Activated CD4-positive, CD25-positive, alpha-beta regulatory T cell treated with anti-CD3 and anti-CD28 coated beads, Interleukin-2, amount 50 U/mL, for 72 hours (primary cell): ENCODE measurements at places on chromosomes 5 and 9.
A peak's percentile ranks its signal among the peaks of the same experiment; 100 is the strongest.

GRCh38 chr5:96155147-96155546 lies 193.5 kb upstream of the ELL2 start:
- DNase-seq = no peak

GRCh38 chr9:1535051-1535450 lies 480.1 kb upstream of the SMARCA2 start:
- no peak for DNase-seq

DNA sequence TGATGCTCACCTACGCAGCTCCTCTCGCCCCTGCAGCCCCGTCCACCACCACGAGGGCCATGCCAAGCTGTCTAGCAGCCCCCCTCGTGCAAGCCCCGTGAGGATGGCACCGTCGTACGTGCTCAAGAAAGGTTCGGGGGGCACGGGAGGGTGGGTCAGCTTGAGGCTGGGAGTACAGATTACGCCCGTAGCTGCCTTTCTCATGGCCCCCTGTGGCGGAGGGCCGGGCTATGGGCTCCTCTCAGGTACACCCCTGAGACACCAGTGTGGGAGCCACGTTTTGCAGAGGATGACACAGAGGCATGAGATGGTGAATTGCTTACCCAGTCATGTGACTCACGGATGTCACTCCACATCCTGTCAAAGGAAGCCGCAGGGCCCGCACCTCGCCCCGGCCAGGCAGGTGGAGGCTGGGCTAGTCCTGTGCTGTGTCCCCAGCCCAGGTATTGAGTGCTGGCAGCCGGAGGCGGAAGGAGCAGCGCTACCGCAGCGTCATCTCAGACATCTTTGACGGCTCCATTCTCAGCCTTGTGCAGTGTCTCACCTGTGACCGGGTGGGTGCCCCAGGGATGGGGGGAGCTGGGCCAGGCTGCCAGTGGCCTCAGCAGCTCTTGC lies 33.7 kb downstream of the USP20 start:
- peak; percentile 82 for DNase-seq

- no peak for DNase-seq
Observed at GRCh38 chr5:172452398-172453205, 1.7 kb downstream of the SH3PXD2B start.

GRCh38 chr5:91136271-91136670 lies 246.8 kb downstream of the ARRDC3 start:
- no peak for DNase-seq

GRCh38 chr5:56656846-56657726 lies 158.3 kb upstream of the MAP3K1 start:
- no peak for DNase-seq
